ENCODE measurements at places on chromosomes 12 and 14. TPM values are rescaled to one million over a fixed set of nuclear protein-coding genes. Genes with fewer than 3 reads are reported as not detected.
A peak's percentile ranks its signal among the peaks of the same experiment; 100 is the strongest.

DNA sequence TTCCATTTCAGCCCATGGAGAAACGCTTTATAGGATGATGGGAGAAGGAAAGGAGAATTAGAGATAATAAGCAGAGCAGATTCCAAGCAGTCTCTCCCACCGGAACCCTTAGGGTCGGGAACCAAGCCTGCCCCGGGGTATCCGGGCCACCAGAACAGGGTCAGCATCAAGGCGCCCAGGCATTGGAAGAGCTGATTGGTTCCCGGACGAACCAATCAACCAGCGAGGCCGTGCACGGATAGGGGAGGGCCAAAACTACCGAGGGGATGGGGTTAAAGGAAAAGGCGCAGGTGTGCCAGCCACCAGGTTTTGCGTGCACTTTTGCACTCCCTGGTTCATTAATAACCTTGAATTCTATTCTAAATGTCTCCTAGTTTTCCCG, 1.7 kb downstream of the PPM1H start:
- no peak for DNase-seq

- peak; percentile 34 for DNase-seq
Measured at GRCh38 chr12:117092886-117093285, 6.3 kb downstream of the TESC start.

DNA sequence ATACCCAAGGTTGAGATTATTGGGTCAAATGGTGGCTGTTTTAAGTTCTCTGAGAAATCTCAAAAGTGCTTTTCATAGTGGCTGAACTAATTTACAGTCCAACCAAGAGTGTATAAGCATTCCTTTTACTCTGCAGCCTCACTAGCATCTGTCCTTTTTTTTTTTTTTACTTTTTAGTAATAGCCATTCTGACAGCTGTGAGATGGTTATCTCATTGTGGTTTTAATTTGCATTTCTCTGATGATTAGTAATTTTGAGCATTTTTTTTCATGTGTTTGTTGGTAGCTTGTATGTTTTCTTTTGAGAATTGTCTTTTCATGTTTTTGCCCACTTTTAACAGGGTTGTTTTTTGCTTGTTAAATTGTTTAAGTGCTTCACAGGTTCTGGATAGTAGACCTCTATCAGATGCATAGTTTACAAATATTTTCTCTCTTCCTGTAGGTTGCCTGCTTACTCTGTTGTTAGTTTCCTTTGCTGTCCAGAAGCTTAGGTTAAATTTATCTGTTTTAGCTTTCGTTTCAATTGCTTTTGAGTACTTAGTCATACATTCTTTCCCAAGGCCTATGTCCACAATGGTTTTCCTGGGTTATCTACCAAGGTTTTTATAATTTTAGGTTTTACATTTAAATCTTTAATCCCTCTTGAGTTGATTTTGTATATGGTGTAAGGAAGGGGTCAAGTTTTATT, 881.3 kb upstream of the SEL1L start:
- DNase-seq, result no peak

DNA sequence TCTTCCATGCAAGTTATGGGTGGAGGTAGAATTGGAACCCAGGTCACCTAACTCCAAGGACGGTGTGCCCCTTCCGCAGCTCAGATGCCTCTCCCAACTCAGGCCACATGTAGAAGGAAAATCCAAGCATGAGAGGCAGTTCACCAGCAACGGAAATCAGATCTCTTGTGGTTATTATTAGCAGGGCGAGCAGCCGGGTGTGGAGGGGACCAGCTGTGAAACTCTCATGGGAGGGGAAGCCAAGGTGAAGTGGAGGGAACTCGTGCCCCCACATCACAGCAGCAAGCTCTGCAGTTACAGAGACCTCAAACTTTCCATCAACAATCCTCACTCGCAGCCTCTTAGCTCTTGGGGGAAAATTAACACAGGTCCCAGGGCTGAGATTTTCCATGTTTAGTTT, 79.7 kb downstream of the KSR2 start:
- no peak for DNase-seq

DNA sequence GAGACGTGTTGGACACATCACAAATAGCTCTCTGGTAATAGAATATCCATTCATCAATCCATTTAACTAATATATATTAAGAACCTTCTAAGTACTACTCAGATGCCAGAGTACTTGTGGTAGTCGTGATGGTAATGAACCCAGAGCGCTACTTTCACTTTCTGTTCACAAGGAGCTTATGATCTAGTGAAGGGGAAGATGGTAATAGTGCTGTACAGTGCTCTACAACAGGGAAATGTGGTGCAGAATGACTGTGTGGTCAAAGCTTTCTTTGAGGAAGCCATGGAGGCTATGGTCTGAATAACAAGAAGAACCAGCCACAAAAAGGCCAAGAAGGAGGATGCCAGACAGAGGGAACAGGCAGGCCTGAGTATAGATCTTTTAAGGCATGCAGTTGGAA, 212.0 kb downstream of the PTPRO start:
- no peak for DNase-seq

The DRAM1 gene
- 15.3 TPM for polyA plus RNA-seq
